ENCODE measurements at places on chromosomes 4 and X.
A peak's percentile ranks its signal among the peaks of the same experiment; 100 is the strongest.

- DNase-seq = no peak
These were observed 525 bp upstream of the CISD2 start for GRCh38 chr4:102868153-102868780.

GRCh38 chr4:156633847-156634246, 337.8 kb downstream of the PDGFC start:
- peak; percentile 82 for DNase-seq

DNA sequence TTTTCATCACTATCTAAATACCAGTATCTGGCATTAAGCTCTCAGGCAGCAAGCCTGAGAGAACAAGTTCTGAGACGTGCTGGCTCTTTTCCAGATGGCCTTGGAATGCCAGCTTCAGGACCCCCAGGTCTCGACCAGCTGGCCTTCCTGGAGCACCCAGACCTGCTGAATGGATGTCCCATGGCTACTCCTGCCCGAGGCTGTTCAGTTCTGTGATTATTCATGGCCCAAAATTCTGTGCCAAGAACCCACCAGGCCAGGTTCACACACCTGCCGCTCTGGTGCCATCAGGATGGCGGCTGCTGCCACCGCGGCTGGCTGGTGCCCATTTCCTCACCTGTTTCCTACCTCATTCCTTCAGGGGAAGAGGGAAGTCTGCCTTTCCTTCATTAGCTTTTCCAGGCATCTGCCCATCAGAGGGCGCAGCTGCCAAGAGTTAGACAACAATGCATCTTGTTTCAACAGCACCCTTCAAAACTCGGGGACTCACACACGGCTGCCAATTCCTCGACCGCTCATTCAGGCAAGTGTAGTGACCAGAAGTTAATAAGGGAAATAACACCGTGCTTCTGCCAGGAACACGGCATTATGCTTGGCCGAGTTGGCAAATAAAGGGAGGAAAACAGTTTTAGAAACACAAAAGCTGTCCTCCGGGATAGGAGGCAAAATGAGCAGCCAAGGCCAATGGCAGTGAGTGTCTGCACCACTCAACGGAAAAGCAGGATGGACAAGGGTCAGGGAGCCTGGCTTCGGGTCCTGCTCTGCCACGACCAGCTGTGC, 173.8 kb downstream of the NSUN7 start:
- DNase-seq = no peak

DNA sequence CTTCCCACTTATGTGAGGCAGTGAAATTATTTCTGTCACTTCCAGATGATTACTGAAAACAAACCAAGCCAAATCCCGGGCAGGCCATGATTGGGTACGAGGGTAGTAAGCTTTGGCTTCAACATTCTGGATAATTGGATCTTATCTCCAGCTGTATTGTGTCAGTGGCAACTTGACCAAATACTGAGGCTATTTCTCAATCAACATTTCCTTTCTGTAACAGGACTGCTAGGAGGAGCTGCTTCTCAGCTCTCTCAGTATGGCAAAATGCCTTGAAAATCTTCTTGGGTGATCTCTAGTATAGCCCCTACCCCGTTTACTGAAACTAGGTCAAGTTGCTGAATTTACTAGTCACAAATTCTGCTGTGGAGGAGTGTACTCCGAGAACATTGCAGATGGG, 169.3 kb upstream of the FRMPD4 start:
- no peak for DNase-seq

DNA sequence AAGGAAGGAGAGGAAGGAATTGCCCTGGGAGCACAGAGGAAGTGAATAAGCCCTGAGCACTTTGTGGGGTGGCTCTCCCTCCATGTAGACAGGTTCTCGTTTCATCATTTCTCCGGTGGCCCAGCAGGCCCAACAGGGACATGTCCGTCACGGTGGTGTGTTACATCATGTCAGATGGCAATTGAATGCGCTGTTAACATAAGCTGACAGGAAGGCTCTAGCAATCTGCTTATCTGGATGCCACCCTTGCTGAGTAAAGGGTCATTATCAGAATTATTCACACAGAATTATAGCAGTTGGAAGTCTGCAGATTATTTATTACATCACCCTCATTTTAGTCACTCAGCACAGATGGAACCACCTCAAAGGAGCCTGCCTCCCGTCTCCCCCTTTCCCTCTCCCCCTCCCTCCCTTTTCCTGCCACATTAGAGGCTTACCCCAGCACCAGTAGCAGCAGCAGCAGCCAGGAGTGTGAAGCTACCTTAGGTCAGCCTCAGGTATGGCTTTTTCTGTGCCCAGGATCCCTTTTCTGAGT, 124.3 kb upstream of the TRIM2 start:
- no peak for DNase-seq

DNA sequence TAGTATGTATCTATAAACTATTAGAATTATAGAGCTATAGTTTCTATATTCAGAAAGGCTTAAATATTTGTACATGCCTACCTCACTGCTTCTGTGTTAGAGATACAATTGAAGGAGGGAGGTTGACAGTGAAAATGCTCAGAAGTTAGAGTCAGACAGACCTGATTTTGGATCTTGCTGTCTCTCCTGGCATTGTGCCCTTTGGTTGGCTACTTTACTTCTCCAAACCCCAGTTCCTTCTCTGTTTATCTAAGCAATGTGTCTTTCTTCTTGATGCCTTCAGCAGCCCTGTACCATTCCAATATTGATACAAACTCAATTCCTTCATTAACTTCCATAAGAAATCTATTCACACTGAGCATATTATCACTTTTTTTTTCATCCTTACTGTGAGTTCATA, 28.7 kb downstream of the CCNG2 start:
- no peak for DNase-seq

- DNase-seq = no peak
These were observed 5.2 kb downstream of the HMX1 start for GRCh38 chr4:8866421-8866820.

DNA sequence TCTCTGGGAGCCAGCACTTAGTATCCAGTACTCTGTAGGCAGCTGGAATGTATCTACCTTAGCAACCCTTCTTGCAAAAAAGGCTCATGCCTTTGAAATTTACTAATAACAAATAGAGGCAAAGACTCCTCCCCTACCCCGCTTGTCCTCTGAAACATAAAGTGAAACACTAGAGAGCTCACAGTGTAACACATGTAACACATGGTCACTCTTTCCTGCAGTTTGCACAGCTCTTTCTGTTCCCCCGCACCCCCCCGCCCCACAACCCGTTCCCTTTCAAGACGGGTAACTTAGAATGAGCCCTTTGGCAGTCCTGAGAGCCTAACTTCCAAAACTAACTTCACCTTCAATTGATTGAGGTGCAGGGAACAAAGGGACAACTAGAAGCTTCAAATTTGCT, 6.0 kb upstream of the BCORL1 start:
- no peak for DNase-seq

DNA sequence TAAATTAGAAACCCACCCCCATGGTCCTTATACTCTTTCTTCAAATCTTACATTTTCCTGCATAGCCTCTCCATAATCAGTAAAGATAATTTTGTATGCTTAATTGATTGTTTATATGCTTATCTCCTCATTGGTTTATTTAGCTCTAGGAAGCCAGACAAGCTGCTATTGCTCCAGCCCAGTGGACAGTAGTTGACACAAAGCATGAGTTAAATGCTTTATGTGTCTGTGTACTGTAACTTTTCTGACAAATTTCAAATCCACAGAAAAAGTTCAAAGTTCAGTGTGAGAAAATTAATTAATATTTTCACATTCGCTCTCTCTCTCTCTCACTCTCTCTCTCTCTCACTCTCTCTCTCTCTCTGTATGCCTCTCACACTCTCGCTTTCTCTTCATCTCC, 181.7 kb downstream of the GABRB1 start:
- no peak for DNase-seq

DNA sequence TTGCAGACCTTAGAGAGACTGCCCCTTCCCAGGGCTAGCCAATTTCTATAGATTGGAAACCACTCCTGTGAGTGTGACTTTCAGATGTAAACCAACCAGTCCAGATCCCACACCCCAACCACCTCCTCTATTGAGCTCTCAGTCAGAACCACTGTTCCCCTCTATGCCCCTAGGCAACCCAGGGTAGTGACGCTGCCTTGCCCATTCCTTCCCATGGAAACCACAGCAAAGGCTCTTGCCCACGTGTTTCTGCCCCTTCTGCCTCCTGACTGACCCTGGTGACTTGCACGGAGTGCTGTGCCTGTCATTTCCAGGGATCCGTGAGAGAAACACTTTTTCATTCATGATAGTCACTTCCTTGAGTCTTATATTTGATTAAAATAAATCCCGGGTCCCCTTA, 32.4 kb downstream of the CYTL1 start:
- no peak for DNase-seq

DNA sequence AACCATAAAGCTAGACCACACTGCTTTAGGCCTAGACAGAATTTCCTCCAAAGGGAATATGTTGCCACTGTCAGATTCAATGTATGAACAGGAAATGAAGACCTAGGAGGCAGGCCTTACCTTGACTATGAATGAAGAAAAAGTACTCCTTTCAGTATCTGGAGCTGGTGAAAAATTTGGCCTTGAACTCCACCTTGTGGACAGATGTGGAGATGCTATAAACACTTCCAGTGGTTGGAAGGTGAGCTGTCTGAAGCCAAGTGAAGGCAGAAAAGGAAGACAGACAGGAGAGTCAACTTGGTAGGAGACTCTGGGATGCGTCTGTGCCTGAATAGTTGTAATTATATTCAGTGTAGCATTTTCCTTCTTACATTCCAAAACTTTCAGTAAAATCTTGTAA, 17.2 kb downstream of the SPIN3 start:
- peak; percentile 44 for DNase-seq

DNA sequence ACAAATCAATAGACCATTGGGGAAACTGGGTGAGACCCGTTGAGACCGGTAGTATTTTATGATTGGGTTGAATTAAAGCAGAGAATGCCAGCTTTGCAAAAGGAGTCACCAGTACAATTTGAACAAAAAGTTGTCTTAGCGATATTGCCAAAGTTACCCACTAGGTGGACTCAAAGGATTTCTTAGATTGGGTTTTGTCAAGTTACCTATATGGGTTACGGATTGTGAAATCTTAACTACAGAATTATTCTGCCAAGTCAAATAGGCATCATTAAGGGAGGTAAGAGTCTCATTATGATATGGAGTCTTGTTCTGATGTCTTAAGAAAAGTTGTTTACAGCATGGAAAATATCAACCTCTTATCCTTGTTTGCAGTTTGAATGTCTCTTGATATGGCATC, 15.0 kb upstream of the CT47A1 start:
- no peak for DNase-seq

DNA sequence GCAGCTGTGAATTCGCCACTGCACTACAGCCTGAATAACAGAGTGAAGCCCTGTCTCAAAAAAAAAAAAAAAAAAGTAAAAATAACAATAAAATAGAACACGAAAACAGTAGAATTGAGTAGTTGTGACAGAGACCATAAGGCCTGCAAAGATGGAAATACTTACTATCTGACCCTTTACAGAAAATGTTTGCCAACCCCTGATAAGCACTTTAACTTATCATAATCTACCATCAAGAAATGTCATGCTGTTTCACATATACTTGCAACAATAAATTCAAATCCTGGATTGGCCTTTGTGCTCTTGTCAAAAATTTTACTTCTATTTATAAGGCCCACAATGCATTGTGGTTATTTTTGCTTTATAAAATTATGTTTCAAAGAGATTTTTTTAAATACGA, 75.5 kb downstream of the ING2 start:
- no peak for DNase-seq

DNA sequence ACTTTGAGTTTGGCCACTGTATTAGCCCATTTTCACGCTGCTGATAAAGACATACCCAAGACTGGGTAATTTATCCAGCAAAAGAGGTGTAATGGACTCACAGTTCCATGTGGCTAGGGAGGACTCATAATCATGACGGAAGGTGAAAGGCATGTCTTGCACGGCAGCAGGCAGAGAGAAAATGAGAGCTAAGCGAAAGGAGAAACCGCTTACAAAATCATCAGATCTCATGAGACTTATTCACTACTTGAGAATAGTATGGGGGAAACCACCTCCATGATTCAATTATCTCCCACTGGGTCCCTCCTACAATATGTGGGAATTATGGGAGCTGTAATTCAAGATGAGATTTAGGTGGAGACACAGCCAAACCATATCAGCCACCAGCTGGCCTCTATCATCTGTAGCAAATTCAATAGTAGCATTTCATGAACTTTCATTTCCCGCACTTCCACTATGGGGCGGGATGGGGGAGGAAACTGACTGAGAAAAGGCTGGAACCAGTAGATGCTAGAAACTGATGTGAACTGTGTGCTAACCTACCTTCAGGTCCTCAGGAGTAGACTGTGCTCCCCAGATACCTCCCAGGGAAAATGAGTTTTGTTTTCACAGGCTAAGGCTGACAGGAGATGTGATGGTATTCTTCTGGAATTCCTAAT, 35.3 kb upstream of the LGI2 start:
- no peak for DNase-seq

- DNase-seq = peak; percentile 84
These were observed 6.7 kb upstream of the HSD17B10 start for GRCh38 chrX:53440621-53441517.

- DNase-seq = no peak
These were observed 40.5 kb upstream of the JADE1 start for GRCh38 chr4:128769011-128769410.

DNA sequence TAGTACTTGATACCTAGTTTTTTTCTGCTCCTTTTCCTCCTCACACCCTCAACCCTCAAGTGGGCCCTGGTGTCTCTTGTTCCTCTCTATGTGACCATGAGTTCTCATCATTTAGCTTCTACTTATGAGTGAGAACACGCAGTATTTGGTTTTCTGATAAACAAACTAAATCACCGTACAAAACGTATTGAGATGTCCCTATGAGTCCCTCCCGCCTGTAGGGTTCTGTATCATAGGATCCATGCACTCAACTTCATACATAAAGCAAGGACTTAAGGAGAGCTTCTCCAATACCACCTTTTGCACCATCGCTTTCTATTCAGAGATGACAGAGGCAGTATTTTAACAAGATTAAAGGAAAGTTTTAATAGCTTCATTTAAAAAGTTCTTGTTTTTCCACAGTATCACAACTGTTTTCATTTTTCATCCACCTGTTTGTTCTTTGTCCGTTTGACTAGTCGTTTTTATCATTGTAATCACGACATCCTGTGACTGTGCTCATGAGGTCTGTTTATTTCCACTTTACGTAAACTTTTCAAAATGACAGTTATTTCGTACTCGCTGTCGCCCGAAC, 457 bp upstream of the RAB9A start:
- no peak for DNase-seq

GRCh38 chr4:128163177-128164117, 102.3 kb downstream of the LARP1B start:
- DNase-seq = peak; percentile 32

DNA sequence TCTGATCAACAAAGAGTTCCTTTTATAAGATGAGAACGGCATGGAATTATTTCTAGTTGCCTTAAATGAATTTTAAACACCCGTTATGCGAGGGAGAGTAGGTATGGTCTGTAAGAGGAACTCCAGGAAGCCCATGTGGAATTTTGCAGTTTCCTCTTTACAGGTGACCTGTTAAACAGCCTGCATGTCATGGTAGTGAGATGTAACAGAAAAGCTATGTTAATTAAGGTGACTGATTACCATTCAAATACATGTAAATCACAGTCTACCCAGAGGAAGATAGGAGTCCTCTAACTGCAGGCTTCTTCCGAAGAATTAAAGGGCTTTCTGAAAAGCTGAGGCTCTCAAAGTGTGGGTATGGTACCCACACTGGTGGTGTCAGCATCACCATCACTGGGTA, 163.6 kb downstream of the CBR4 start:
- no peak for DNase-seq
